HEK293T (cell line): ENCODE measurements at places on chromosomes 5 and 9.

DNA sequence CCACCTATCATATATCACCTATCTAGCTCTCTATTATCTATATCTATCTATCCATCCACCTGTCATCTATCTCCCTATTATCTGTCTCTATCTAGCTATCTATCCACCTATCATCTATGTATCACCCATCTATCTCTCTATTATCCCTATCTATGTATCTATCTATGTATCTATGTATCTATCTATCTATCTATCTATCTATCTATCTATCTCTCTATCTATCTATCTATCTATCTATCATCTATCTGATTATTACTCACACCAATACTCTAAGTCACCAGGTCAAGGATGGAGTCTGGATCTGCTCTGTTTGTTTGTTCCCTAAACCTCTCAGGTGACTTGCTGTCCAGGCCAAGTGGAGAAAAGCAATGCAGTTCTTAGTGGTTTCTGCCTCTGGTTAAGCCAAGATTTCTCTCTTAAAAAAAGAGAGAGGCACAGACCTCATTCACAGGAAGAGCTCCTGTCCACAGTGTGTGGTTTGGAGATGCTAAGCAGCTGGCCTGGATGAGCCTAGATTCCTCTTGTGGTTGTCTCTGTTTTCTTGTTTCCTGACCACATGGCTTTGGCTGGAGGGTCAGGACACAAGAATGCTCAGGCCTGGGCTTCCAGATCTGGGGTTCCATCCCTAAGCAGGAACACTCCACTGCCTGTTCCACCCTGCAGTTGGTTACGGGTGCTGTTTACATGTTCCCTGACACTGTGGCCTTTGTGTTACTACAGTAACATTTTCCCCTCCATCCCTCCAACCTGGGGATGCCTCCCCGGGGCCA, 133.4 kb downstream of the PHF2 start:
- no peak for DNase-seq

DNA sequence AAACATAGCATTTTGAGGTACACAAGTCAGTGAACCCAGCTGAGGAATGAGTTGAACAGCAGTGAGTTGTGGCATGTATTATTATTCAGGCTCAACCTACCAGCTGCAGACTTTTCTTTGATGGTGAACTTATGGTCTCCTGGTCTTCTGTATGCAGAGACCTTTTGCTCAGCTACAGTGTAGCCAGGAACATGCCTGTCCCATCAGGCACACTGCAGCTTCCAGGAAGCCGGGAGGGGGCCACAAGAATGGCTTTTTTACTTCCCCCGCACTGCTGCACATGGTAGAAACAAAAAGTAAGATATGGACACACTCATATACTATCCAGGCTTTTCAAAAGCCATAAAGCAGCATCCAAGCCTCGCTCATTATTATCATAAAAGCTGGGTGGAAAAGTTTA, 65.3 kb upstream of the PLPP1 start:
- no peak for DNase-seq

DNA sequence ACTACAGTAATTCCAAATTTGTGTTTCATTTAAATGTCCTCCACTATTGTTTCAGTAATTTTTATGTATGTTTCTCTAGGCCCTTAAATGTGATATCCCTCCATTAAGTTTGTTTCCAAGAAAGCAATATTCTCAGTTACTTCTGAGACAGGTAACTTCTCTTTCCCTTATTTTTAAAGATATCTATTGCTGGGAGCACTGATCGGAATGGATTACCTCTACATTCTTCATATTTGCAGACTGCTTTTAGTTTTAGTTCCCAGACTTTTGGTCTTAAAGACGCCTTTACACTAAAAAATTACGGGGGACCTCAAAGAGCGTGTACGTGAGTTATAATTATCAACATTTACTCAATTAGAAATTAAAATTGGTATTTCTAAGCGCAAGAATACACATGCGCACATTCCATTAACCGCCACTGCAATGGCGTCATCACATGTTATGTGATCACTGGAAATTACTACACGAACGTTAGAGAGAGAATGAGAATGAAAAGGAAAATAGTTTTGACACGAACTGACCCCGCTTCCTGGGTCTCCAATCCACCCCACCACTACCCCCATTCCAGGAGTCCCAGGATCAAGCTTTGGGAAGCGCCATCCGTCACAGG, 519 bp upstream of the RAD50 start:
- no peak for DNase-seq

DNA sequence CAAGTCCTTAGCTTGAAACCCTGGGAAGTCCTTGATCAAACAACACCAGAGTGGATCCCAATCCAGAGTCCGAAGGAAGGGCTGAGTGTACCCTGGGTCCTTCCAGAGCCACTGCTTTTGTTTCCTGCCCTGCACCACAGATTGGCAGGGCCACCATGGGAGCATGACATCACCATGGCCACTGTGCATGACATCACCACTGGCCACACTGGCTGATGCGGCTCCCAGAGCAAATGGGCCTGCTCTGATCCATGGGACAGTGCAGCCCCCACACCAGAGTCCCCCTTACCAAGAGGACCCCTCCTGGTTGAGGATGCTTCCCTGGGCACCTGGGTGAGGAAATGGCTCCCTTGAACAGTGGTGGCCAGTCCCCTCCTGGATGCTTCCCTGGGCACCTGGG, 9.9 kb downstream of the SLC6A3 start:
- DNase-seq = no peak

DNA sequence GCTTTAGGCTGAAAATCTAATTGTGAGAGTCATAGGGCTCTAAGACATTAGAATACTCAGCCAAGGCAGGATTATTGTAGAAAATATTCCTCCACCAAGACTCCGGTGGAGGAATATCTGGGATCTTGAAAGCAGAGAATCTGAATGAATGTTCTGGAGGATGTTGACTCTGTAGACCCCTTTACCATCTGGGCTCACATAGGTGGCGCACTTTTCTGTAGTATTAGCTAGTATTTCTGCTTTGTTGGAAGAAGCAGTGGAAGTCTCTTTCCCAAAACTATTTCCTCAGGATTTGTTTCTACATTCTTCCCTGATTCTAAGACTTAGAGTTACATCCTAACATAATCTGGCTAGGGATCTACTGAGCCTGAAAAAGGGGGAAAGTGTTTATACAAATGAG, 752.4 kb upstream of the SEMA6A start:
- no peak for DNase-seq

DNA sequence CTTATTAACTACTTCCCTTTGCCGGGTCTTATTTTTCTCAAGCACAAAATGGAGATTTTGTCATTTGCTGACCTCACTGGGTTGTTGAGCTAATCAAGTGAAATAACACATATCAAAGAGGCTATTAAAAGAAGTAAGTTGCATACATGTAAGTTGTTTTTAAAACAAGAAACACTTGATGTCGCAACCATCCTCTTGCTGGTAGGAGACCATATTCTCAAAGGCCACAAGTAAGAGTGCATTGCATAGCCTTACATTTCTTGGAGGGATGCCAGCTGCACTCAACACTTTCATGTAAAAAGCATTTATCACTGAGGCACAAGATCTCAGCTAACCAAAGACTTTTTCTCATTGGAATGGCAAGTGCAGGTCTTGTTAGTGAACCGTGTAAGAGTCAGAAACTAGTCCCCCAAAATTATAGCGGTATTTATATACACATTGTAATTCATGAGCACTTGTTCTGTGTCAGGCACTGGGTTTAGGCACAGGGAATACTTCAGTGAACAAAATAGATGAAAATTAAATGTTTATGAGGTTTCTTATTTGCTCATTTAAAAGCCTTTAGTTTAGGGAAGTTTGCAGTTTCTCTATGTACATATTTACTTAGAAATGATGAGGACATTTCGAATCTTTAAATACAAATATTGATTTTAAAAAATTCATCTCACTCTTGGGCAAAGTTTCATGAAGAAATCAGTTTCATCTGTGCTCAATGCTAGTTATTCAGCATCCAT, 72.0 kb downstream of the ZFAND5 start:
- DNase-seq = peak; percentile 24

DNA sequence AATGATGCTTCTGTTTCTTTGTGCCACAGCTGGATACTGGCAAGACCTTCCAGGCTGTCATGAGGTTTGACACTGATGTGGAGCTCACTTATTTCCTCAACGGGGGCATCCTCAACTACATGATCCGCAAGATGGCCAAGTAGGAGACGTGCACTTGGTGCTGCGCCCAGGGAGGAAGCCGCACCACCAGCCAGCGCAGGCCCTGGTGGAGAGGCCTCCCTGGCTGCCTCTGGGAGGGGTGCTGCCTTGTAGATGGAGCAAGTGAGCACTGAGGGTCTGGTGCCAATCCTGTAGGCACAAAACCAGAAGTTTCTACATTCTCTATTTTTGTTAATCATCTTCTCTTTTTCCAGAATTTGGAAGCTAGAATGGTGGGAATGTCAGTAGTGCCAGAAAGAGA, 65.5 kb downstream of the ACO1 start:
- no peak for DNase-seq

DNA sequence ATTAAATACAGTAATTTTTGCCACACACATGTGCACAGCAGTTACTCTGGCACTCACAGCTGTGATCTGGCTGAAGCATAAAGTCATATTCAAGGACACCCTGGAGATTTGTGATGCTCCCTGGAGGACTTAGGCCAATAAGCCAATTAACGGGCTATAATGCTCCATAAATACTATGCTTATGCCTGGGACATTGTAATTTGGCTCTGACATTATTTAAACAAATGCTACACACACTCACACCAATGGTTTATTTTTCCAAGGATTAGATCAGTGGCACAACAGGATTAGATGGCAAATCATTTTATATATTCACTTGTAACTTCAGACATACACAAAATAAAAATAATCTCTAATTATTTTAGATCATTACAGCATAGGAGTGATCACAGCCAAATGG, 111.2 kb downstream of the LMNB1 start:
- DNase-seq = no peak

GRCh38 chr5:154103233-154103632, 64.5 kb downstream of the MFAP3 start:
- DNase-seq = no peak

DNA sequence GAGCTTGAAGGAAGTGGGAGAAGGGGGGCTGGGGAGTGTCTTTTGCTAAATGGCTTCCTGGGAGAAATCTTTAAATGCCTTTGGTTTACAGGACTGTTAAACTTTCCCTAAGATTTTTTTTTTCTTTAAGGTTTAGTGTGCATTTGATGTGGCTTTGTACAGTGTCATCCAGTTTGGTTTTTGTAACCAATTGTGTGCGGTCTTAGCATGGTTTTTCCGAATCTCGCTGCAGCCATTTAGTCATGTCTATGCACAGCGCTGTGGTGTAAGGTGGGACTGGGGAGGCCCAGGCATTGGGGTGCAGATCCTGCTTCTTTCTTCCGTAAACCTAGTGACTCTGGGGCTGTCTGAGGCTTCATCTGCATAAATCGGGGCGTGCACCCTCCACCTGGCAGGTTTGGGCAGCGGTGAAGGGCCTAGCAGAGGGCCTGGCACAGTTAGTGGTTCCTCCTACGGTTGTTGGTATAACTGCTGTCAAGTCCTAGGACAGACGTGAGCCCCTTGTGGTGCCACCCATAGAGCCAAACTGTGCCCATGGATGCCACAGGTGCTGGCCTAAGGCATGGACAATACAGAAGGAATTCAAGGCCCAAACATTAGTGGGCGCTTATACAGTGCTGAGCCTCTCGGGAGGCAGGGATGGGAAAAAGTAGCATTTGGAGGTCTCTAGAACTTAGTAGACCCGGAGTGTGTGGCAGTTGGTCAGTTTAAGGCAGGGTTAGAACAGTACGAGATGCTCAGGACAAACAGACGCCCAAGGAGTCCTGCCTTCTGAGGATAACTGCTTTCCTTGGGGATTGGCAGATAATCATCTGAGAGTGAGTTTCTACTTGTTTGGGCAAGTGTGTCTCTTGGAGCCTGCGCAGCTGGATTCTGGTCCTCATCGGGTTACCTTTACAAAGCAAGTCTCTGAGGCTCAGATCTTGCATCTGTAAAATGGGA, 1.5 kb downstream of the PRRC2B start:
- no peak for DNase-seq

DNA sequence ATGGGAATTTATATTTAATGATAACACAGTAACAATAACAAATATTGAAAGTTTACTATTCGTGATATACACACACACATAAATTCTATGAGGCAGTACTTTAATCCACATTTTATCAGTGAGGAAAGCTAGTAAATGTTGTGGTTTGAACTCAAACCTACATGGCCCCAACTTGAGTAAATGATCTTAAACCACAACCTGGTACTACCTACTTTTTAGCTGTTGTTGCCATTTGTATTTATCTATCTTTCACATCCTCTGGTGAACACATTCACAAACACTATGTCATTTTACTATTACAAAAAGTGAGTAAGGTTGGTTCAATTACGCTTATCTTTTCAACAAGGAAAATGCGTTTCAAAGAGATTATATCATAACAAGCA, 186.1 kb downstream of the SMC2 start:
- no peak for DNase-seq

DNA sequence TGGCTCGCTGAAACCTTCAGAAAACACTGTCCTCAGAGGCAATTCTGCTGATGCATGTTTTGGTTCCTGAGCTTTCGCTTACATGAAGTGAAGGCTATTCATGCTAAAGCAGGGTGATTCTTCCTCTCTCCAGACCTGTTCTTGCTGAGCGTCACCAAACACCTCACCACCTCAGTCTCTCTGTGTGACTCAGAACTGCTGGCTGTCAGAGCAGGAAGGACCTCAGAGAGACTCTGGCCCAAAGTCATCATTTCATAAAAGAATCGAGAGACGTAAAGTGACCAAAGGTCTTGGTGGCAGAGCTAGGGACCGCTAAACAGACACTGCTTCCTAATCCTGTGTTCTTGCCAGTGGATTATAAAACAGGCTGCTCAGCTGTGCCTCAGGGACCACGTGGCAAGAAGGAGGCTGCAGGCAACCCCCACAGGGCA, 73.8 kb downstream of the LHFPL2 start:
- no peak for DNase-seq

DNA sequence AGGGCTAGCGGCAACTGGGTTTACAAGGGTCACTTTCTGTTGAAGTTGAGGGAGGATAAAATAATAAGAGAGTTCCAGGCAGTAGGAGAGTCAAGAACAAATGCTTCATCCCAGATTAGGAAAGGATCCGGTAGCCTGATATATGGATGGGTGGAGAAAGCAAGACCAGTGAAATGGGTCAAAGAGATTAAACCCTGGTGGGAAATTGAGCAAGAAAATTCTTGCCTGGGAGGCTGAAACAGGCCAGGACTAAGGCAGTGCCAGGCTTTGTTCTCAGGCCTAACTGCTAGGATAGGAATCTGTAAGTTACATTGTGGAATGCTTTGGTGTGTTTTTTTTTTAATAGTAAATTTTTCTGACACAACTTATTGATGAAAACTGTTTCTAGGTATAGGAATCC, 257.4 kb upstream of the RFX3 start:
- DNase-seq = no peak

DNA sequence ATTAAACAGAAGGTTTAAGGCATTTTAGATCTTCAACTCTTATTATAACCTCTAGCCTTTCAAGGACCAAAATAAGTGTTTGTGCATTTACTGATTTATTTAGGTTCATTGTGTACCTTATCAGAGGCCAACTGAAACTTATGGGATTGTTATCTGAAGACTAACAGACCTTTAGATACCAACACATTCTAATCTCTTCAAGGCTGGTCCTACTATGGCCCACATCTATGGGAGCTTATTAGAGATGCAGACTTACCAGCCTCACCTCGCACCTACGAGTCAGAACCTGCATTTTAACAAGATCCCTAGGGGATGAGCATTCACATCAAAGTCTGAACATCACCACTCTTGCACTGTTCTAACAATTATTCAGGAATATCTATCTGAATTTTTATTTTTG, 1.9 kb downstream of the IARS1 start:
- no peak for DNase-seq

- DNase-seq = no peak
These were observed 172.0 kb upstream of the KLF9 start for GRCh38 chr9:70586476-70586875.
